Activated CD4-positive, alpha-beta T cell treated with anti-CD3 and anti-CD28 coated beads, Interleukin-10, Interleukin-2, amounts not matched to agents 100 ng/mL and 50 ng/mL, durations not matched to agents 16 hours and 8 hours (primary cell): ENCODE measurements at places on chromosomes 13 and 19.
A peak's percentile ranks its signal among the peaks of the same experiment; 100 is the strongest.

- no peak for DNase-seq
Observed at GRCh38 chr19:12705169-12705568, 8.7 kb upstream of the FBXW9 start.

GRCh38 chr13:75186379-75186778, 295.6 kb downstream of the TBC1D4 start:
- no peak for DNase-seq

- DNase-seq: peak; percentile 91
Observed at GRCh38 chr13:30371649-30372265, 50.5 kb upstream of the UBE2L5 start.

GRCh38 chr13:65865206-65865605, 1364.9 kb downstream of the PCDH9 start:
- no peak for DNase-seq

DNA sequence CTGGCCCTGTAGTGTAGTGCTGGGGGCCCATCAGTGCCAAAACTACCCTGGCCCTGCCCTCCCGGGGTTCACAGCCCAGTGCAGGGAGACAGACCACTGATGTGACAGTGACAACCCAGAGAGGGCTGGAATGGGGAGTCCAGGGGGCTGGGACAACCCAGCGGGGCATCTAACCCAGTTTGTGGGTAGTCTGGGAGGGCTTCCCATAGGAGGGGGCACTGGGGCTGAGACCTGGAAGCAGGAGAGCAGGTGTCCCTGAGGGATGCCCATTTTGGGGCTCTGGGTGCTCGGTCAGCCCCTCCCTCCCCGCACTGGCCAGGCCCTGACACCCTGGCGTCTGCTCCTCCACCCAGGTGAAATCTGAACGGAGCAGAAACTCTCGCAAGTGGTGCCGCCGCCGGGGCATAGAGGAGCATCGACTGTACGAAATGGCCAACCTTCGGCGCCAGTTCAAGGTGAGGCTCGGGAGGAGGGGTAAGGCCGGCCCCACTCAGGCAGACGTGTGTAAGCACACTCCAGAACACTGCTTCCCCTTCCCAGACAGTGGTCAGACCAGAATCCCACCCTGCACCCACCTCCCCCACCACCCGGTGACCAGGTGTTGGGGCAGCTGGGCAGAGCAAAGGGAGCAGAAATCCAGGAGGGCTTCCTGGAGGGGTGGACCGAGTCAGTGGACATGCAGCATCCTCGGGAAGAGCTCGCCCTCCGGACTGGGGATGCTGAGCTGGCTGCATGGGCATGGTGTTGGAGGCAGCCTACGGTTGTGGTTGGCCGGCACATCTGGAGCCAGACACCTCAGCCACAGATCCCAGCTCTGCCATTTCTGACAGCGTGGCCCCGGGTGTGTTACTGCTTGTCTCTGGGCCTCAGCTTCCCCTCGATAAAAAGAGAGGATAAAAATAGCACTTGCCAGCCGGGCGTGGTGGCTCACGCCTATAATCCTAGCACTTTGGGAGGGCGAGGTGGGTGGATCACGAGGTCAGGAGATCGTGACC, 24.4 kb downstream of the DHX34 start:
- DNase-seq: no peak

DNA sequence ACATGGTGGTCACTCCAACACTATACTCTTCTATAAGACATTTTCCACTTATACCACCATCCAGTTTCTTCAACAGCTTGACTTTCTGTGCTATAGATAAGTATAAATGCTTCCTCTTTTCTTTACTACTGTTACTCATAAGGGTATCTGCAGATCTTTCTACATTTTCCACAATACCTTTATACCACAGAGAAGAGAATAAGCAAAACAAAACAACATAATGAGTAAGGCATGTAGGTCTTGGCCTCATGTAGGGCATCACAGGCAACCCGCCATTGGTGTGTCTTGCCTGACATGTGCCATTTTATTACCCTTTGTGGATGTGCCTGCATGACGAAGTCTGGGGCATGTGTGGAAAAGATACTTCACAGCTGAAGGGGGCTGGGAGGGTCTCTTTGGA, 265.3 kb upstream of the STARD13 start:
- no peak for DNase-seq

DNA sequence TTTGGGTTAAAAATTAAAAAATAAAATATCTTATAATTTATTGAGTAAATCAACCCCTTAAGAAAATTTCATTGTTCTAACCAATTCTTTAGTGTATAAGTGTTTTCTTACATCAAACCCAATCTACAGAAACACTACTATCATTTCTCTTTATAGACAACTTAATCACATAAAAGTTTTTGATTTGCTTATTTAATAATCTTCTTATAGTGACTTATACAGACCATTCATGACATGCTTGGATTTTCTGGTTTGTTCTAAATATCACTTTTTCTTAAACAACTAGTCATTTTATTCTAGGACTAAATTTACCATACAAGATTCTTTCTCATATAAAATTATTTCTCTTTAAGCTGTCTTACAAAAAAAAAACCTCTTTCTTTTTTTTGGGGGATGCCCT, 27.3 kb upstream of the ZSCAN5A start:
- no peak for DNase-seq

DNA sequence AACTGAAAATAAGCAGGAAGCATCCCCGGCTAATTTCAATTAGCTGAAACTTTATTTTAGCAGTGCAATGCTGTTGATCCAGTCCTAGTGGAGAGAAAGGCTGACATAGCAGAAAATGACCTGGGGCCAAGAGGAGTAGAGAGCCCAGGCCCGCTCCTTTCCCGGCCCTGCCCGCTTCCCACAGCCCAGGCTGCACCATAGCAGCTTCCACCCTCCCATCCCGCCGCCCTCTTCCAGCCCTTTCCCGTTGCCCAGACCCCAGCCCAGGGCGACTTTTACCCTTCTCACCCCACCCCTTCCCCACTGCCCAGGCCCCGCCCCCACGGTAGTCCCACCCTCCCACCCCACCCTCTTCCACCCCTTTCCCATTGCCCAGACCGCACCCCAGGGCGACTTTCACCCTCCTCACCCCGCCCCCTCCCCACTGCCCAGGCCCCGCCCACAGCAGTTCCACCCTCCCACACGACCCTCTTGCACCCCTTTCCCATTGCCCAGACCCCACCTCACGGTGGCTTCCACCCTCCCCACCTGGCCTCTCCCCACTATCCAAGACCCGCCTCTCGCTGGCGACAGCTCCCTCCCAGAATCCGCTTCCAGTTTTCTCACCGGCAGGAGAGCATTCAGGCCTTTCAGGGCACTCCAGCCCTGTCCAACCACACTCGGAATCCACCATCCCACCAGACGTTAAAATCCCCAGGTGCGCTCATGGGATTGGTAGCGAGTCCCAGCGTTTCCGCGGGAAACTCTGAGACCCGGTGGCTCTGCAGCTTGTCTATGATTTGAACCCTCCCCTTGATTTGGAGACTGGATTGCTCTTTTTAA, 8.3 kb downstream of the ZNF160 start:
- DNase-seq: no peak

DNA sequence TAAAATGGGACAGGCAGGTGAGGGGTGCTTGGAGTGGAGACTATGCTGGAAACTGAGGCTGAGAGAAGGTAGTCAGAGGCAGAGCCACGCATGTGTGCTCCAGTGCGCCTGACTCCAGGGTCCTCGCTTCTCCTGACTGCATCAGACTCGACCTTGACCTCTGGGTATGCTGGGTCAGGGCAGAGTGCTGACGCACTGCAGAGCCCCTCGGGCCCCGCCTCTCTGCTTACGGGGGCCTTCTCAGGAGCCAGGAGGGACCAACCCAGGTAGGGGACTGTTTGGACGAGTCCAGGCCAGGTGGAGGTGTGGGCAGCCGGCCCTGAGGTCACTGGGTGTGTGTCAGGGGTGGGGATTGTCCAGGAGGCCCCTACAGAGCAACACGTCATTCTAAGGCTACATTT, 22.9 kb upstream of the SLC7A10 start:
- no peak for DNase-seq
